ENCODE measurements at places on chromosomes 3 and 15.

- DNase-seq = no peak
Observed at GRCh38 chr3:135650309-135650708, 315.2 kb upstream of the PPP2R3A start.

DNA sequence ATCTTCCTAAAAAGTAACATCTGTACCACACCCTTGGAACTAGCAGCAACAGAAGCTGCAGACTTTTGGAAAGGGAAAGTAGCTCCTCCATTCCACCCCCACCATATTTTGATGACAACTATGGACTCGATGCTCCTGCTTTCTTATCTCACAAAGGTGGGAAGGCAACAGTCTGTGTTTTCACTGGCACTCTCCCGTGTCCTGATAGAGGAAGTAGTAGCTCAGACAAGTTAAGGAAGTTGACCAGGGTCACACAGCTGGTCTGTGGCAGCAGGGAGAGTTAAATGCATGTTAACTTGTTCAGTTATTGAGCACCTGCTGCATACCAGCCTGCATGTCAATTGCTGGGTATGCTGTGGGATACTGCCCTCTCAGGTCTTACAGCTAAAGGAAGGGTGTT is 33.1 kb downstream of the BHLHE40 start:
- DNase-seq = no peak

DNA sequence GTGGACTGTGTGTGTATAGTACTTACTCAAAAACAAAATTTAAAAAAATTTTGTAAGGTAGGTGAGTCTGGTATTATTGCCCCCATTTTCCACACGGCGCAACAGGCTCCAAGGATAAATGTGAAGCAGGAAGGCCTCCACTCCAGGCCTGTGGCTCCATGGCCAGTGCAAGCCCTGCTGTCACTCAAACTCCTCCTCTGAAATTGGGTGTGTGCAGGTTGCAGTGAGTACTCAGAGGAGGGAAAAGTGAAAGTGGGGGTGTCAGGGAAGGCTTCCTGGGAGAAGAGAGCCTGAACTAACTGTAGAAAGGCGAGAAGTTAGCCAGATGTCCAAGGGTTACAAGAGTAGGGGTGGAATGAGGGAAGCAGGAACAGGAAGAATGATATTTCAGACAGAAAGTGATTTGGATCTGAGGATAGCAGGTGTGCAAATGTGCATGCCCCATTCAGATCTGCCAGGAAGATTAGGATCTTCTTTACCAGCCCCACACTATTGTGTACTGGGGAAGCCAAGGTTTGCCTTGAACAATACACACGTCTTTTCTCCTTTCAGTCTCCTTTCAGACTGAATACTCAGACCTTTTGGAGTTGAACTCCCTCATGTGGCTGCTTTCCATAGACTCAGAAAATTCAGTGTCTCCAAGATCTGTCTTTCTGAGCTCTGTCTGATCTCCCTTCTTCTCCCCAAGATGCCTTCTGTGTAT is 48.7 kb upstream of the RYK start:
- DNase-seq = no peak

- no peak for DNase-seq
Observed at GRCh38 chr15:44711743-44712345, 527 bp downstream of the B2M start.

GRCh38 chr15:42068601-42069000 is 25.8 kb downstream of the PLA2G4D start:
- no peak for DNase-seq

DNA sequence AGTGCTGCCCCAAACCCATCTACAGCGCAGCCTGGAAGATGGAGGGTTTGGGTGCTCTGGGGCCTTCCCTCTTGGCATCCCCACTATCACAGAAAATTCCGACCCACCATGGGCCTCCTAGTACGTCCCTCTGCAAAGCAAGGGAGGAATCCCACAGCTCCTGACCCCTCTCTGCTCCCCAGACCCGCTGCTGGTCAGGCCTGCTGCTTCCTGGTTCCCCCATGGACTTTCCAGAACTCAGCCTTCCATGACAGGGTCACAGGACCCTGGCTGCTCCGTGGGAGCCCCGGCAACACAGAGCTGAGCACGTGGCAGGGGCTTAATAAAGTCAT is 3.1 kb upstream of the LOXL1 start:
- no peak for DNase-seq

GRCh38 chr15:59174835-59175831 is 31.5 kb upstream of the LDHAL6B start:
- DNase-seq = peak; percentile 10

GRCh38 chr3:112858410-112859069 is 11.9 kb upstream of the CD200R1L start:
- DNase-seq = no peak
